Stimulated activated CD4-positive, alpha-beta T cell treated with anti-CD3 and anti-CD28 coated beads, Interleukin-12 subunit alpha, Interleukin-12 subunit beta, amount 100 ng/mL, for 48 hours (primary cell): ENCODE measurements at places on chromosomes 11 and 22.

DNA sequence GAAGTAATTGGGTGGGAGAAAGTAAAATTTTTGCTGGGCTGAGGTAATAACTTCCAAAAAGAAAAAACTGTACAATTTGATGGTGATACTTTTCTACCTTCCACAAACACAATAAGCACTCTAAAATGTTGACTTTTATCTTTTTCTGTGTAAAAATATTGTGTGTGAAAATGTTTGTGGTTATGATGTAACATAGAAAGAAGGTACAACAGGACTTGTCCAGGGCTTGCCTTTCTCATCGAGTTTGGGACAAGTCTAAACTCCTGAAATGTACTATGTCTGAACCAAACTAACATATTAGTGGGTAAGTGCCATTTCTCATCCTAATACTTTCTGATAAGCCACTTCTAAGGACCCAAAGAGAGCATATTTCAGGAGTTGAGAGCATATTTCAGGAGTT lies 174.2 kb upstream of the PDGFD start:
- DNase-seq, result no peak

DNA sequence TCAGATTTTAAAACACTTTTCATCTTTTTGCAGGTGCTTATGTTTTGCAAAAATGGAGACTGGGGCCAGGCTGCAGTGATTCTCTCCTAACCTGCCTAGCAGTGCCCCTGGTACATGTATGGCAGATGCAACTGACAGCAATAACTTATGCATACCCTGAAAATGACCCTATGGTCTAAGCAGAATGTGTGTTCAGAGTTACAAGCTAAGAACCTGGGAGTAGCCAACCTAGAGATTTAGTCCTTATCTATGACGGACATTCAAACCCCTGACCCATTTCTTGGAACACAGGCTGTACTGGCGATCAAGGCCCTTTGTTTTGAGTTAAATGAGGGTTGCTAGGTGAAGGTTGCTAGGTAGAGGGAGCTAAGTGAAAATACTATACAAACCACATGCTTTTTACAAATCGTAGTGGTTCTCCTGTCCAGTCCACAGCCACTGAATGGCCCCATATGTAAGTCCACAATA lies 184.9 kb upstream of the SESN3 start:
- no peak for DNase-seq

- DNase-seq, result no peak
Measured at GRCh38 chr11:118184784-118185579, 8.5 kb upstream of the SCN2B start.

DNA sequence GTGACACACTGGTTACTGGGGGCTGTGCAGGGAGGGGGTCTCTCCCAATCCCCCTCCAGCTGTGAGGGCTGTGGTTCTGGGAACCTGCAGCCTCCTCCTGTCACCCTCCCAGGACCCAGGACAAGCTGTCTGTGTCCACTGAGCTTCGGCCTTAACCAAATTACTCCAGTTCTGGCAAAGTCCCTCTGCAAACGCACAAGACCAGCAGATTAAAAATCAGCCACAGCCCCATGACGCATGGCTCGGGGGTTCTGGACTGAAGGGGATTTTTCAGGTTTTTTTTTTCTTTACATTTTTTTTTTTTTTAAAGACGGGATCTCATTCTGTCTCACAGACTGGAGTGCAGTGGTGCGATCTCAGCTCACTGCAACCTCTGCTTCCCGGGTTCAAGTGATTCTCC lies 32.2 kb upstream of the A4GALT start:
- no peak for DNase-seq

GRCh38 chr11:94418123-94418765 lies 17.0 kb upstream of the GPR83 start:
- DNase-seq, result no peak

DNA sequence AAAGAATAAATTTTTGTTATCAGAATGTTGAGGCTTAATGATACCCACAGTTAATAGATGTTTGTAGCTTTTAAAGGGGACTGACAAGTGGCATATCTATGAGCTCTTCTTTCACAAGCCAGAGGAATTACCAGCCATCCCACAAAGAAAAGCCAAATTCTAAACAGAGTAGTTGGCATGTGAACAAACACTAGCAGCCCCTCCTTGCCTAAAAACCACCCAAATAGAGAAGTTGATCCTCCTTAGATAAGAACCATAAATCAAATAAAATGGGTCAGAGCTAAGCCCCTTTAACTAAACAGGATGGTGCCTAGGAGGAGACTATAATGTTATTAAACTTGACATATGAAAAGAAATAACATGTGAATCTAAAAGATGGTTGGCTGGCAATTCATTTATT lies 11.4 kb downstream of the LPXN start:
- no peak for DNase-seq

- peak; percentile 74 for DNase-seq
Measured at GRCh38 chr11:64207256-64208085, 950 bp downstream of the FERMT3 start.

GRCh38 chr22:46514592-46515207 lies 22.7 kb downstream of the CELSR1 start:
- no peak for DNase-seq

- DNase-seq, result no peak
Measured at GRCh38 chr11:70597751-70598625, 199.7 kb downstream of the CTTN start.

DNA sequence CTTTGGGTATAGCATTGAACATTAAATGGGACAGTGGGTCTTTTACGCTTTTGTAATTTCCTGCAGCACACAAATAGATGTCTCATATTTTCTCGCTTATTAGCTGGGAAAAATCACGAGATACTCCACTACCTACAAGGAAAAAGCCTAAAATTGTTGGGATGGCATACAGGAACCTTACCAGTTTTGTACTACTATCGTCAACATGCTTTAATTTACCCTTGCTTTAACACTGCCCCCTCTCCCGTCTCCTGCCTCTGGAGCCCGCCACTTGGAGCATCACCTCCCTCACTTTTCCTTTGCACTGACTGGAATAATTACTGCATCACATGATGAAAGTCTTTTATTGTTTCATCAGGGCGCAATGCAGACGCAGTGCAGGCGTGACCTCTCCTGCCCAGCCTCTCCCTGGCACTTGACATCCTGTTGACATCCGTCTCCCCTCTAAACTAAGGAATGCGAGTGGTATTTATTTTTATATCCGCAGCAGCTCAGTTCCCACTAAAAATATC lies 1.0 kb upstream of the FNBP4 start:
- peak; percentile 10 for DNase-seq
